ENCODE measurements at places on chromosomes 2 and 18. TPM values are rescaled to one million over a fixed set of nuclear protein-coding genes. Genes with fewer than 3 reads are reported as not detected.

Gene RESP18
- total RNA-seq = not detected

Gene GDF7
- 0.06 TPM for total RNA-seq

Gene INHA
- total RNA-seq = 0.73 TPM

Gene ACTR3
- 184 TPM for total RNA-seq

Gene SKOR2
- 0.21 TPM for total RNA-seq

Gene CLEC4F
- not detected for total RNA-seq

Gene MGAT4A
- 7.7 TPM for total RNA-seq

Gene MATN3
- total RNA-seq = 9.7 TPM

Gene SLC5A7
- total RNA-seq = 0.15 TPM

Gene MROH2A
- total RNA-seq = not detected

Gene LINC00305
- not detected for total RNA-seq

Gene BOLL
- not detected for total RNA-seq

Gene CRYGC
- total RNA-seq = not detected

Gene RAB27B
- total RNA-seq = 0.60 TPM

Gene POTEC
- 0.07 TPM for total RNA-seq

Gene MYL1
- total RNA-seq = not detected

Gene NRP2
- 37.8 TPM for total RNA-seq

Gene ARMC9
- 33.0 TPM for total RNA-seq

All from H1 (cell line).